ENCODE measurements at places on chromosomes 6 and 20.

DNA sequence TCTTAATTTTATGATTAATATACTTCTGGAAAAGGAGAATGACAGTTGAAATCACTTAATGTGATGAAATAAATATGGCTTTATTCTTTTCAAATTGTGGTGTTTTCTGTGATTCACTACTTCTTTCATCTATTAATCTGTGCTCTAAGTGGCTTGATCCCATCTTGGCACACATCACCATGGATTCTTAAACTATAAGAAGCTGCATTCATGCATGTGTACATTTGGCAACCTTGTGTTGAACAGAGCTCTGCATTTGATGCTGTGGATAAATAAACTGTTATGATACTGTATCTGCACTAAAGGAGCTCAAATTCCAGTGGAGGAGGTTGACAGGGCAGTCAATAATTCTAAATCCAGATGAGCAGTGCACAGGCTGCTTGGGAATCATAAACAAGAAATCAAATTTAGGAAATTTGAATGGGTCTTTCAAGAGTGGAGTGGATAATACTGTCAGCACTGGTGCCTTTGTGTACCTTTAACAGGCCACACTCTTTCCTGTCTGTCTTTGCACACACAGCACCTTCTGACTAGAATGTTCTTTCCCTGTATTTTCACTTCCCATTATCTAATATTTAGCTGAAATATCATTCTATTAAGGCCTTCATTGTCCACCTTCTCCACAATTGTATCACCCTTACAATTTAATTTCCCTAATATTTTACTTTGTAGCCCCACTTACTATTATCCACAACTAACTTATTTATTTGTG is 252.9 kb downstream of the GRM1 start:
- no peak for DNase-seq

GRCh38 chr6:6783721-6784120 is 195.2 kb downstream of the LY86 start:
- no peak for DNase-seq

DNA sequence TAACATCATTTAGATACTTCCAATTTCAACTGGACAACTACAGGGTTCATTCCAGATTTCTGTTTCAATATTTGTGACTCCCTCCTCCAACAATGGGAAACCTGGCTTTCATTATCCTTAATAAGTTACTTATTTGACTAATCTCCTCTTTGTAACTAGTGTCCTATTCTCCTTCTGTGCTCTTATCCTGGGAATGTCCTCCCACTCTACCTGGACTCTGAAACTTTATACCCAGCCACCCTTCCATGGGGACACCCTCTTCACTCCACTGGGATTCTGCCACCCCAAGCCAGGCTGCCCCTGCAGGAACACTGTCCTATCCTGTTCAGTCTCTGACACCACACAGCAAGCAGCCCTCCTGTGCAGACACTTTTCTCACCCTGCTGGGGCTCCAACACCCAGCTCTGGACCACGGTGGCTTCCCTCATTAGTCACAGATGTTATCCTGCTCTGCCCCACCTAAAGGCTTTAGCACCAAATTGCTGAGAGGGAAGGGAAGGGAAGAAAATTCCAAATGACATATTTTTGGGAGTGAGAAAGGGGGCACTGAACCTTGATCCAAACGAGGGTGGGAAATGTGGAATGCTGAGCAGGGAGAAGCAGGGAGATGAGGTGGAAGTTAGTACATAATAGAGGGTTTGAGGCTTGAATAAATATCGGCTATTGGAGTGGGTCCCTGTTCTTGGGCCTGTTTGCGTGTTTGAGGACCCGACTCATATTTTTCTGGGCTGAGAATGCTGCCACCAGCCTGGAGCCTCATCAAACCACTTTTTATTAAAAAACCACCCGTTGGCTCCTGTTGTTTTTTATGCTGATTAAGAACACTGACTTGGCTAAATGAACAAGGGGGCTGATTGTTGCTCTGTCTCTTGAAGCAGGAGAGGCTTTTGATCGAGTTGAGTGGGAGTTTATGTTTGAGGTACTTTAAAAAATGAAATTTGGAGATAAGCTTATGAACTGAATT is 54.0 kb upstream of the AKIRIN2 start:
- no peak for DNase-seq

- DNase-seq = no peak
Measured at GRCh38 chr6:129317931-129318820, 391.8 kb downstream of the ARHGAP18 start.

DNA sequence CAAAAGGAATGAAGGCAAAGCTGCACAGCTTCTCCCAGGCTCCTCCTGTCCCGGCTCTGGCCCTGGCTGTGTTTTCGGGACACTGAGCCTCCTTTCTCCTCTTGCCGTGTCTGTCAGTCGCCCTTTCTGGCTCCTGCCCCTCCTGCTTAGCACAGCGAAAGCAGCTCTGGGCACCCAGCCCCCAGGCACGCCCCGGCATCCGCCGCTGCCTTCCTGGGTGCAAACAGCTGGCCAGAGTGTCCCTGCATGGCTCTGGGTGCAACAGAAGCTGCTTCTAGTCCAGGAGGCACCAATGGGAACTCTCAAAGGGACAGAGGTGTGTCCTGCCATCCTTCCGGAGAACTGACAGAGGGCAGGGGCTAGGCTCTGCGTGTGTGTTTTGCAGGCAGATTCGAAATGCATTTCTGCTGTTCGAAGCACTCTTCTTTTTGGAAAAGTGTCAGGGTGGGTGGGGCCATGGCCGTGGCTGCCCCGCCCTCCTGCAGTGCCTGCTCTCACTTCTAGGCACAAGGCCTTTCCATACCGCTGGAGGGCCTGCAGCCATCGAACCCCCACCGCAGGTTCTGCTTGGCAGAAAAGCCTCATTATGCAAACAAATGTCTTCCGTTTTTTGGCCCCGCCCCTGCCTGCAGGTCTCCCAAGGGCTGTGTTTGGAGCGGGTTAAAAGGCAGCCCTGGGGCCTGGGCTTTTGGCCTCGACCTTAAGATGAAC is 15.5 kb downstream of the COL9A3 start:
- no peak for DNase-seq

DNA sequence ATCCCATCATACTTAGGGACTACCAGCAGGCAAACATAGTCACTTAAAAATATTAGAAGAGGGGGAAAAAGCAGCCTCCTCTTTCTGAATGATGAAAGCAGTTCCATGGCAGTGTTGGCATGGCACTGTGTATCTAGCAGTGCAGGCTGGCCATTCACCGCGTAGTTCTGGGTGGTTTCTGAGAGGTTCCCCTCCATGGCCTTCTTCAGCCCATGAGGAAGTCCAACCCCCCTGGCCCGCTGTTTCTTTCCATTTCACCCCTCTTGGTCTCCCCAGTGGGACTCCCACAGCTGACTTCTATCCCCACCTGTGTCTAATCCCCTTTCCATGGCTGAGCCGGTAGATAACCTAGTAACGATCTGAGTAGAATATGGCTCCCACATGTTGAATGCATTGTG is 17.0 kb downstream of the PPARD start:
- DNase-seq = no peak

GRCh38 chr6:86722131-86722530 is 215.2 kb upstream of the HTR1E start:
- DNase-seq = no peak

- DNase-seq = peak; percentile 72
Measured at GRCh38 chr6:159098636-159099106, 53.9 kb upstream of the TAGAP start.
